ENCODE measurements at places on chromosomes 7 and 10.

DNA sequence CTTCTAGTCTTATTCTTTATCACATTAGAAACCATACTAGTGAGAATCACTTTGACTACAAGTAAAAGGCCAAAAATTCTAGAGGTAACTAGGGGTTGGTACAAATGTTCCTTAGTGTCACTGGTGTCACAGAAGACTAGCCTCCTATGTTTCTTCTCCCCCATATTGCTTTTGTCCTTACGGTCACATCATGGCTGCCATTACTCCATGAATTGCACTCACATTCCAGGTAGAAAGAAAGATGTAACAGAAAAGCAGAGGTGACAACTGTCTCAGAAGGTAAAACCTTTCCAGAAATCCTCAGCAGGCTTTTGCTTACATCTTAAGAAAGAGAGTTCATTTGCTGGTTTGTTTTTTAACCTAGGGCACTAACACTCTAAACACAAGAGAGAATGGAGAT lies 42.9 kb downstream of the USP6NL start:
- DNase-seq = no peak

DNA sequence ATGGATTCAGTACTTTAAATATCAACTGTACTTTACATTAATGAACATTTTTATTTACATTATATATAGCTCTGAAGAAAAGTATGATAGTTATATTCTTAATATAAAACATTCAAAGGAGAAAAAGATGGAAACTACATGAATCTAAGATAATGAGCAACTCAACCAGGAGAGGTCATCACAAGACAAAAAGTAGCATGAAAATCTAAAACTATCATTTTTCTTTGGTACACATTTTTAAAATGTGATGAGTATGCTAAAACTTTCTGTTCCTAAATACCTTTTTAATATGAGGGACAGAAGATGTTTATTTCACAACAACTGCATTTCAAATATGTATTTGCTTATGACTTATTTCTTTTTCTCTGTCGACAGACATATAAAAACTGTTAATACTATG lies 2.4 kb downstream of the CNTNAP2 start:
- no peak for DNase-seq

- DNase-seq = peak; percentile 54
Observed at GRCh38 chr7:50467817-50468610, 17.9 kb upstream of the FIGNL1 start.

DNA sequence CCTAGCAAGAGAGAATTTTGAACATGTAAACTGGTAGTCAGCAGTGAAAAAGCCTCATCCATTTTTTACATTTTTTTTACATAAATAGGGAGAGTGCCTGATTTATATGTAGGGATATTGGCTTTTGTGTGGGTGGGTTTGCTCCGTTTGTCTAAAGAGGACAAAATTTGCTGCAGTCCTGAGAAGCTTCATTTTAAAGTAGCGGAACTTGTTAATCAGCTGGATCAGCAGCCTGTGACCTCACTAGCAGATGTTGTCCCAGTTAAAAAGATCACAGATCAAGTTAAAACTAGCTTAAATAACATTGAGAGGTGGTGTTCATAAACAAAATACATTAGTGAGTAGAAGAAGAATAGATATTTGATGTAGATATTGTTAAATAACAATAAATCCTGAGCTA lies 2.6 kb downstream of the ATRNL1 start:
- DNase-seq = no peak

- peak; percentile 51 for DNase-seq
Observed at GRCh38 chr10:132395704-132396493, 1.1 kb upstream of the PWWP2B start.

GRCh38 chr7:70317356-70317755 lies 719.1 kb downstream of the AUTS2 start:
- DNase-seq = peak; percentile 55

DNA sequence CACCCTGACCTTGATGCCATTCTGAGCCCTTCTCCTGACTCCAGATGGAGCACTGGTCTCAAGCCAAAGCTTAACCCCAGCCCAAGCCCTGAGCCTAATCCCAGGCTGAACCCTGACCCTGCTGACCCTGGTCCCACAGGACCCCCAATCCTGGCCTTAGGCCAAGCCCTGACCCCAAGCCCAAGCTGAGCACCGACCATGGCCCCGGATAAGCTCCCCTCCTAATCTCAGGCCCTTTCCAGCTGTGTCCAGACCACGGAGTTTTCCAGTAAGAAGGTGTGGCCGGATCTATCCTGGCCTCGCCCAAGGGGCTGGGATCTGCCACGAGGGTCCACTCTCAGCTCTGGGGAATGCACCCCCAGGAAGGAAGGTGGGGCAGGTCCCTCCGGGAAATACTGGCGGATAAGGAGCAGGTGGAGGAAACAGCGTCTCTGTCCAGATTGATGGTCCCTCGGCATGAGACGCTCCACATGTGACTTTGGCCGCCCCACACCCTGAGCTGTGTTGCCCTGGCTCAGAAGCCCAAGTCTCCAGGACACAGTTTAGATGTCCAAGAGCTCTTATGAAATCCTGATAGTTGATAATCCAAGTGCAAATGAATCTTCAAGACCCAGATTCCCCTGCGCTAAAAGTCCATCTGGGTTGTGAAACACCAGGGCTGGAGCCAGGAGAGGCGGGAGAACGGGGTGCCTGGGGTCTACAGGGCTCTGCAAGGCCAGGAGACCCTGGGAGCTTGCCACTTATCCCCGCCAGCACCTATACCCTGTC lies 10.4 kb downstream of the ELN start:
- DNase-seq = no peak

GRCh38 chr7:148486937-148487336 lies 103.6 kb upstream of the C7orf33 start:
- DNase-seq = no peak

- peak; percentile 56 for DNase-seq
Observed at GRCh38 chr7:6250364-6250833, 22.0 kb downstream of the CYTH3 start.

- DNase-seq = no peak
Observed at GRCh38 chr7:155956977-155957376, 144.7 kb upstream of the SHH start.

- no peak for DNase-seq
Observed at GRCh38 chr7:93690021-93690420, 115.5 kb upstream of the CALCR start.

GRCh38 chr10:89685936-89686335 lies 15.5 kb upstream of the KIF20B start:
- no peak for DNase-seq

DNA sequence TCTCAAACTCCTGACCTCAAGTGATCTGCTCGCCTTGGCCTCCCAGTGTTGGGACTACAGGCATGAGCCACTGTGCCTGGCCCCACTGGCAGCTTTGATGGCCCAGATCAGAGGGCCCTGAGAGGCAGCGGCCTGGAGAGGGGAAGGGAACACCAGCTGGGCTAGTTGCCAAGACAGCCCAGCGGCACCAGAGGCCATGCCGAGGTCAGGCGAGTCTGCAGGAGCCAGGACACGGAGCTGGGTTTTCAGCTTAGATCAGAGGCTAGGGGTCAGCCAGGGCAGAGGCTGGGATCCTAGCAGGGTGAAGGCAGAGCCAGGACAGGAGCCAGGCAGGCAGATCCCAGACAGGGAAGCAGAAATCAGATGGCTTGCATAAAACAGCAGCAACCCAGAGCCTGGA lies 92.9 kb downstream of the MYL10 start:
- DNase-seq = no peak

GRCh38 chr10:480498-480927 lies 209.0 kb downstream of the DIP2C start:
- DNase-seq = no peak

- no peak for DNase-seq
Observed at GRCh38 chr7:144415858-144416257, 12.4 kb upstream of the NOBOX start.

- DNase-seq = no peak
Observed at GRCh38 chr10:6802759-6803426, 222.8 kb upstream of the PRKCQ start.

DNA sequence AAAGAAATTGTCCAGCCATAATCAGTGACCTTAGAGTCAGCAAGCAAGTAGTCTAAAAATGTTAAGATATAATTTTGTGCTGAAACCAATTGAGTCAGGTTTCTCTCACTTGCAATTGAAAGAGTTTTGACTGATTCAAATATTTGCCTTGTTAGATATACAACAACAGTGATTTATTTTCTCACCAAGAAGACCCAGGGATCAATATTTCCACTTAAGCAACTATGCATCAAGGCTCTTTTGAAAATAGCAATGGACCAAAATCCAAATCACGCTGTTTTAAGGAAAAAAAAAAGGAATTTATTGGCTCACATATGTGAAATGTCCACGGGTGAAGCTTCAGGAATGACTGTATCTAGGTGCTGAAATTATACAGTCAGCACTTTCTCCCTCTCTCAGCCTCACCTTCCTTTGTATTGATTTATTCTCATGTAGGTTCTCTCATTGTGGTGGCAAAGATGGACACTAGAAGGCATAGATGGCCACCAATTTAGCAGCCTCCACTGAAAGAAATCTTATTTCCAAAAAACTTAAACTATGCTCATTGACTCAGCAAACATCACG lies 9.7 kb upstream of the FKBP9 start:
- no peak for DNase-seq

- DNase-seq = no peak
Observed at GRCh38 chr7:158443014-158443687, 144.5 kb downstream of the PTPRN2 start.

GRCh38 chr7:25752967-25753791 lies 398.8 kb upstream of the NFE2L3 start:
- no peak for DNase-seq

DNA sequence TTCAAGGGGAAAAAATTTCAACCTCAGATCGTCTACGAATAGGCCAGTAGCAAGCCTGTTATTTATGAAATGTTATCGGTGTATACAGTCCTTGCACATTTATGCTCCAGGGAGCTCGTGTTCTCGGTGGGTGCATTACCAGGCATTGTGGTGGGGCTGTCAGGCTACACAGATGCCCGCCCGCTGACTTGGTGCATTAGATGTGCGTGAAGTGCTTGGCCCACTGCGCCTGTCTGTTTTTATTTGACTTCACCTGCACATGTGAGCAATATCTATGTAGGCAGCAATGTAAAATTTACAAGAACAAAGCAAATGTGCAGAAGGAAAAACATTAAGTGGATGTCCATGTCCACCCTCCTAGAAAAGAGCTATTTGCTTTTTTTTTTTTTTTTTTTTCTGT lies 2.8 kb downstream of the FOXK1 start:
- DNase-seq = no peak

DNA sequence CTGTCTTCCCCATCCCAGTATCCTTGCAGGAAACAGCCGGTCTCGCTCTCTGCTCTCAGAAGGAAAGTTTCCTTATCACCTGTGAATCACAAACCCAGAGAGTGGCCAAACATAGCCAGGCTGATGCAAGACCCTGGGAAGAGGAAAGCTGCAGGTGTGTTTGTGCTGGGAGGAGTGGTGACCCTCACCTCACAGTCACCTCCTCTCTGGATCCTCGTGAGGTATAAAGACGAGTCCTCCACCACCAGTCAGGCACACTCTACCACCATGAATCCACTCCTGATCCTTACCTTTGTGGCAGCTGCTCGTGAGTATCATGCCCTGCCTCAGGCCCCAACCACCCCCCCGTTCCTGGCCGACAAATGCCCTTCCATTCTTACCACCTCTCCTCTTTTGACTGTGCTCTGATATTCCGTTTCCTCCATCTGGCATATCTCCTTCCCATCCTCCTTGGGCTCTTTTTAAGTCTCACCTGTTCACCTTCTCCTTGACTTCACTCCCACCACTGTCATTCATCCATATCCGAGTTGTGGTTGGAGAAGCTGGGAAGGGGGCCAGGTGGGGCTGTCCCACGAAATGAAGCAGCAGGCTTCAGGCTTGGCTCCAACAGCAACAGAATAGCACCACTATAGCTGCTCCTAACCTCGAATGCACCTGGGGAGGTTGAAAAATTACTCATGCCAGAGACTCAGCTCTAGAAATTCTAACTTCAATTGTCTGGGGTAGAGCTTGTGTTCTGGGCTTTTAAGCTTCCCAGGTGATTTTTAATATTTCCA lies at the start of gene PRSS1:
Gene PRSS1, plus strand, starts transcription at position 255 of the 776 bp plus-strand sequence. Its CDS starts 13 bp downstream, at position 268.
- no peak for DNase-seq

GRCh38 chr10:30747633-30748032 lies 118.1 kb upstream of the LYZL2 start:
- DNase-seq = peak; percentile 57

DNA sequence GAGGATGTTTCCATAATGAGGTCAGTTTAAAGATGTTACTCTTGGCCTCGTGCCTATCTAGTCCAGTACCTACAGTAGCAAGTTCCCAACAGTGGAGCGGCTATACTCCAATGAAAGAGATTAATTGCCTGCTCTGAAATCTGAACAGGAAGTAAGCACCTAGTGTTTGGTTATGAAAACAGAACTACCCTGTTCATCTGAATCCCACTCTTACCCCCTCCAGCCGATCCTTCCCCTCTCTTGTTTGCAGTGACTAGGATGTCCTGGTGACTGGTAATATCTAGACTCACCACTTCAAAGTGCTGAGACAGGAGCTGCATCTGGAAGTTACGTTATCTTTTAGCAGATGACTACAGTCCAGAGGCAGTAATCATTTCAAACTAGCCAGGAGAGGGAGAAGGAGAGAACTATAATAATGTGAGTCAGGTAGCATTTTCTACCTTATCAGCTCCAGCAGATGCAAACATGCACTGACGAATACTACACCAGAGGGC lies 666.7 kb upstream of the NRP1 start:
- DNase-seq = no peak

- no peak for DNase-seq
Observed at GRCh38 chr7:122468945-122469344, 164.4 kb upstream of the FEZF1 start.

DNA sequence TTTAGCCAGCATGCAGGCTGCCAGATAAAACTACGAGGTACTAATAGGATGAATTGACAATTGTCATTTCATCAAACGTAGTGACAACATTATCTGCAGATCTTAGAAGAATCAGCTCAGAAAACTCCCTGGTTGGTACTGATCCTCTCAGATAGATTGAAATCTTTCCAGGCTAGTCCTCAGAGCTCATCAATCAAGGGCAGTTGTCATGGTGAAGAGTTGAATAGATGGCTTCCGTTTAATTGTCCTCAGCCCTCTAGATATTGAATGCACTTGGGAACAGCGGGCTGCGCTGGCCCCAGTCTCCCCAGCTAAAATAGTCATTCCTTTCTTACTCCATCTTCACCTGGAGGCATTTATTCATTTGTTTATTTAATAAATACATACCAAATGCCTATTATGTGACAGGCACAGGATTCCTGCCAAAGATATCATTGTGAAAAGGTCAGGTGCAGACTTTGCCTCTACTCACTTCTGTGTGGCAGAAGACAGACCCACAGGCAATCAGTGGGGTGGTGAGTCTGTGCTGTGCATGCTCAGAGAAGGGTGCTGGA lies 1081.6 kb downstream of the TYW1 start:
- no peak for DNase-seq

DNA sequence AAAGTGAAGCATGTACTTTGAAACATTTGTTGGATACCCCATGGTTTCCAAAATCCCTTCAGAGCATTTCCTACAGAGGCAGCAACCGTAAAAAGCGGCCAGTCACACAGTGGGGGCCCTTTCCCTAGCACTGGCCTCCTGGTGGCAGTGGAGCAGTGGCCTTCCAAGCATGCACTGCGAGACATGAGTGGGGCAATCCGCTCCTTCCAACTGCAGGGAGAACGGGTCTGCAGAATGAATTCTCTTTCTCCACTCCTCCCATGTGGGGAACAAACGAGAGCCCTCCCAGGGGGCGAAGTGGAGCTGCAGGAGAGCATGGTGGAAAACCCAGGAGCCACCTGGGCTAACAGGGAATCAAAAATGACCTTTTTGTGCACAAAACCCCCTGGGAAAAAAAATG lies 542.9 kb upstream of the GALNT17 start:
- no peak for DNase-seq

GRCh38 chr10:120085096-120085796 lies 192.7 kb downstream of the SEC23IP start:
- DNase-seq = no peak
